ENCODE measurements at places on chromosomes 11 and 22.

GRCh38 chr11:47349521-47350095 is 2.9 kb downstream of the MYBPC3 start:
- DNase-seq: no peak

DNA sequence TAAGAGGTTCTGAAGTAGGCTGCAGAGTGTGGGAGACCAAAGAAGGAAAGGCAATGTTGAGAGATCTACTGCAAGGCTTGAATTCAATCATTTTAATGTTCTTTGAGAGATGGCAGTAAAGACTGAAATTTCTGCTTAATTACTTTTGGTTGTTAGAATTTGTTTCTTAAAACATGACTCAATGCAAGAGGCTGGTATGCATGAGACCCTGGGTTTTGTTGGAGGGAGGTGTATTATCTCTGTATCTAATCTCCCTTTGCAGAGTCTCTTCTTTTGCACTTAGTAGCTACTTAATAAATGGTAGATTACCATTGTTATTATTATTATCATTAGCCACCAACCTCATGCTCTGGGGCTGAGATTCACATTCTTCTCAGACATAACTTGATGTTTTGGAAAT is 87.4 kb upstream of the DRD2 start:
- no peak for DNase-seq

DNA sequence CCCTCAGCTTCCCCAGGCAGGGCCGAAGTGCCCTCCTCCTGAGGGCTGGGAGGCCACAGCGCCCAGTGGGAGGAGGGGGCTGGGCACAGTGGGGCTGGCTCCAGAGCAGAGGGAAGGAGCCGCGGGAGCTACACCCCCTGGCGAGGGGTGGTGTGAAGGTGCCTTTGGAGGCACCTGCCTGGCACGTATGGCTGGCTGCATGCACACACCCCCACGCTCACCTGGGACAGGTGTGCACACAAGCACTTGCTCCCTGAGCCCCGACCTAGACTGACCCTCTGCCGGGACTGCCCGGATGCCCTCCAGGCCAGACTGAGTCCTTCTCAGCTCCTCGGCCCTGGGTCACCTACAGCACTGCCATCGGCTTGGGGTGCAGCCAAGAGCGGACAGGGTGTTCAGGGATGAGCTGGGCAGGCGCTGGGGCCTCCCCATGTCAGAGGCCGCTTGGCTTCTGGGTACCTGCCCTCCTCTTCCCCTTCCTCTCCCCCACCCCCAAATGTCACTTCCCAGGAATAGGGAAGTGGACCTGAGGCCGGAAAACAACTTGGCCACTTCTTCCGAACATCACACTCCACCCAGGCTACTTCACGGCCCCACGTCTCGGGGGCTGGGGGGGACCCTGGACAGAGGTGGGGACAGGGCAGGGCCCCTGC is 7.4 kb upstream of the PIM3 start:
- DNase-seq: no peak

DNA sequence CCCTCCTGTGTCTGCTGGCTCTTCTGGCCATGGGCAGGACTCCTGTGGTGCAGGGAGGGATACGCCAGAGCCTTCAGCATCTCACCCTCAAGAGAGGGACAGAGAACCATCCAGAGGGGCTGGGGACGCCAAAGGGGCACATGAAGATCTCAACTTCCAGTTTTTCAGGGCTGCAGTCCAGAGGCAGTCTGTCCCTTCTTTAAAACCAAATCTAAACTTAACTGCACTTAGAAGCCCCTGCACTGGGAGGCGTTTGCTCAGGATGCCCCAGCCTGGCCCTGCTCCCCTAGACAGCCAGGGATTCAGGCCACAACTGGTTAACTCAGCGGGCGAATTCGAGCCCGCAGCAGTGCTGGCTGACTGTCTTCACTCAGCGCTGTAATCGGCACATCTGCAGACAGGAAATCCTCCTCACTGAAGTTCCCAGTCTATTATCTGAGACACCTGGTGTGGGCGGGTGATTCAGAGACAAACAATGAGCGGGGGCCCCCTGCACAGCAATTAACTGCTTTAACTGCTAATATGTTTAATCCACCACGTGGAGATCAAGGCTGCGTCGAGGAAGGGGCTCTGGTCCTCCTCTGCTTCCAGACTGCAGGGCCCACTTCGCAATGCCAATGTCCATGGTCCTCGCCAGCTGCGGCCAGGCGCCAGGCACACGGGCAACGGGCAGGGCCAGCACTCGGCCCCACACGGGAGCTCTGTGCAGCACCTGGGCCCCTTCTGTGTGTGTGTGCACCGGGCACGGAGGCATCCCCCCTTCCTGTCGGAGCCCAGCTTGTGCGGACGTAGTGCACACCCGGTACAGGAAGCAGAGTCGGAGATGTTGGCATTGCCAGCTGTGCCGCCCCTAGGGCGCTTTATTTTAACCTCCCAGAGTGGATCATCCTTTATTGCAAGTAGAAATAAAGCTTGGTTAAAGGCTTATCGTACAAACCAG is 36.9 kb upstream of the GNB1L start:
- DNase-seq: peak; percentile 92

DNA sequence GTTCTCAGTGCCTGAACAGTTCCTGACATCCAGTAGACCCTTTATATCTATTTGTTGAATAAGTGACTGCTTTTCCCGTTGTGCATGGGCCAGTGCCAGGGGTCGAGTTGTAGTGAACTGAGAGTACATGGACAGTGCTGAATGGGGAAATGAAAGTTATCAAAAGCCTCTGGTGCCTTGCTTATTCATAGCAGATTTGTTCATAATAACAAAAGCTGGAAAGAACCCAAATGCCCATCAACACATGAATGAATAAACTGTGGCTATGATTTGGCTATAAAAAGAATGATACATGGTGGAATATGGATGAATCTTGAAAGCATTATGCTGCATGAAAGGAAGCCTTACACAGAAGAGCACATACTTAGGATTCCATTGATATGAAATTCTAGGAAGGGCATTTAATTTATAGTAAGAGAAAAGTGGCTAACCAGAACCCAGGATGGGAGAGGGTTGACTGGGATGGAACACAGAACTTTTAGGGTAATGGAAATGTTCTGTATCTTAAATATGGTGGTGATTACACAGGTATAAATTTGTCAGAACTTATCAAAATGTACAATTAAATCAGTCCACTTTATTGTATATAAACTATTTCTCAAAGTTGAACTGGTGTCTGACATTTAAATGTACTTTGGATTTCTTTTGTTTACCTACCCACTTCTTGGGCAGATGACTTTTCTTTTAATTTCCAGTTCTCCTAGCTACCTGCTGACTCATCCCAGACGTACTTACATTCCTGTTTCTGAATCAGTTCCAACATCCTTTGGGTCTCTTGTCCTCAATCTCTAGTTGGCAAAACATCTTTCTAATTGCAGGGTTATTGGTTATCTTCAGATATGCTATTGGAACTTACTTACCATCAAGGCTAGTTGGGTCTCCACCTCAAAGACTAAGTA is 42.8 kb downstream of the PACS1 start:
- DNase-seq: peak; percentile 84

- DNase-seq: no peak
These were observed 53.1 kb downstream of the EHF start for GRCh38 chr11:34674038-34674437.

DNA sequence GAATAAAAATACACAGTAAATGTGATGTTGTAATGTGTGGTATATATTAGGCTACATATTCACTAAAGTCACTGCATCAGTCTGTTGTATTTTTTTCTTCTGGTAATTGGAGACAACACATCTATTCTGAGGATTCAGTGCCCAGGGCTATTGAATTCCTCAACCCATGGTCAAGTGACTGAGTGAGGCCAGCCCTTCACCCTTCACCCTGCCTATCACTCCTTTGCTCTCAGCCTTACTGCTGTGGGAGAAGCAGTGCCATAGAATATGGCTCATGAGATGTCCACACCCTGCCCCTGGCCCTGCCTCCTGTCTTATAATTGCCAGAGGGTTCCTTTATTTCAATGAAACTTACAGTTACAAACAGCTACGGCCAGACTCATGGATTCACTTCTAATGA is 295.6 kb downstream of the NTM start:
- DNase-seq: no peak

- DNase-seq: no peak
These were observed 36.2 kb downstream of the MPPED1 start for GRCh38 chr22:43448048-43448447.

GRCh38 chr11:94925422-94926270 is 47.7 kb downstream of the CWC15 start:
- DNase-seq: peak; percentile 86

- no peak for DNase-seq
These were observed 1.4 kb upstream of the STIM1 start for GRCh38 chr11:3853899-3854659.

GRCh38 chr11:67119585-67120391 is 725 bp downstream of the KDM2A start:
- no peak for DNase-seq

DNA sequence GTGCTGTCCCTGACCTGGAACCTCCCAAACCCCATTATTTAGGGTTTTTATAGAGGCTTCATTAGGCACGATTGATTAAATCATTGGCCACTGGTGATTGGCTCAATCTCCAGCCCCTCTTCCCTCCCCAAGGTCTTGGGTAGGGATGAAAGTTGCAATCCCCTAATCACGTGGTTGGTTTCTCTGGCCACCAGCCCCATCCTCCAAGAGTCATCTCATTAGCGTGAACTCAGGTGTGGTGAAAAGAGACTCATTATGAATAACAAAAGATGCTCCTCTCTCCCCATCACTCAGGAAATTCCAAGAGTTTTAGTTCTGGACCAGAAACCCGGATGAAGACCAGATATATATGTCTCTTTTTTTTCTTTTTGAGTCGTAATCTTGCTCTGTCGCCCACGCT is 7.6 kb upstream of the MARK2 start:
- DNase-seq: no peak

GRCh38 chr22:33747029-33747428 is 173.2 kb downstream of the LARGE1 start:
- no peak for DNase-seq
